ENCODE measurements at places on chromosomes 2 and 18.

DNA sequence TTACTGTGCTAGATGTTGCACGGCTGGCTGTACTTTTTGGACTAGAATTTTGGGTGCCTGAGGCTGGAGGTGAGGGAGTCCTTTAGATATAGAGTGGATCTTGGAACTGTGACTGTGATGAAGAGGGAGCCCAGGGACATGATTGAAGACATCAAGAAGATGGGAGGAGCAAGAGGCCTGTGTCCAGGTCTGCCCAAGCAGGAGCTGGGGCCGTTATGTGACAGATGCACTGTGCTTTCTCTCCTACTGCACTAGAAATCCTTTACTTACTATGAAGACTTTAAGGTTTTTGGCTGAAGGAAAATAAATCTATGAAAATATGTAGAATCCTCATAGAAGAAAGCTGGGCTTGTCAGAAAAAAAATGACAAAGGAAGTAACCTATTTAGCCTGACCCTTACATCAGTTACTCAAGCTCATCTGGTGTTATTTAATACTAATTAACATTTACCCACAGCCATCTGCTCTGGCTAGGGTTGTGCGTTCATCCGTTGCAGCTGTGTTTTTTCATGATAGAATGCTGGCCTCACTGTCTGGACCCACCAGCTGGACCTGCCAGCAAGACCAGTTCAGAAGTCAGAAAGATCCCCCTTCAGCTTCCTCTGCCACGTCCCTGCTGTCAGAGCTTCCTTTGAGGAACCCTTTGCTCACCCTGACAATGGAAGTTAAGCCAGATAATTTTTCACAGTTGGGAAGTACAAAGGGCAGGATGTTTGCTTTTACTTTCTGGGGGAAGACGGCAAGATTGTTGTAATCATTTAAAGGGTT lies 16.7 kb downstream of the TSN start:
- no peak for DNase-seq

- DNase-seq, result no peak
These were observed 172.0 kb upstream of the ALKAL2 start for GRCh38 chr2:459931-460330.

DNA sequence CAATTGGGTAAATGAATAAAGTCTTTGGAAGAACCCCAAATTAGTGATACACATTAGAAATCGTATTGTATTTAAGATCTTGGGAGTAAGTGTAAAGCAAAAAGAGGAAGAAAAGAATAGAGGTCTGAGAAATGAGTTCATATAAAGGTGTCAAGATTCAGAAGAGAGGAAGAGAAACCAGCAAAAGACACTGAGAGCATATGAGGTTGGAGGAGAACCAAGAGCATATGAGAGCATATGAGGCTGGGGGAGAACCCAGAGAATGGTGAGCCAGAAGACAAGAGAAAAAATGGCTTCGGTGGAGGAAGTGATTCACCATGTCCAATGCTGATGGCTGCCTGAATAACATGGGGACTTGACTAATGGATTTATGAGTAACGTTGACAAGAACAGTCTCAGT lies 620.1 kb upstream of the GCFC2 start:
- DNase-seq, result no peak

DNA sequence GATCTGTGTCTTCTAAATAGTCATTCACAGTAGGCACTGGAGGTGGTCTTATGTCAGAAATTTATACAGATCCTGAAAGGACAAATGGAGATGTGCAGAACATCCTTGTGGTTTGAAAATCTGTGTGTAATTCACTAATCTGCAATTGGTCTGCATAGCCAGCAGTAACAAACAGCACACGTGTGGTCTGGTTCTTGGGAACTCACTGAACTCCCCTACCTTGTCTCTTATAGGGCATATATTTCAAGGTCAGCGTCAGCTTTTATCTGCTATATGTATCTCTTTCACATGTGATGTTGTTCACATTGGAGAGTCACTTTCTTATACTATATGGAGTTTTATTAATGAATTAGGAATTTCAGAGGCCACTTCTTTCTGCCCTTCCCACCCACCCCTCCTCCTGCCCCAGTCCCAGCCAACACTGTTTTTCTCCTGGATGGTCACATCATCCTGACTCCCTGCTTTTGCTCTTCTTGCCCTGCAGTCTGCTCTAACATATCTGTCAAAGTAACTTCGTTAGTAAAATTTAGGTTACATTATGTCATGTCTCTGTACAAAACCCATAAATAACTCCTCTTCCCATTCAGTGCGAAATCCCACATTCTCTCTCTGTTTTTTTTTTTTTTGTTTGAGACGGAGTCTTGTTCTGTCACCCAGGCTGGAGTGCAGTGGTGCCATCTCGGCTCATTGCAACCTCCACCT lies 35.4 kb upstream of the CABYR start:
- no peak for DNase-seq

- no peak for DNase-seq
These were observed 95.5 kb upstream of the FZD5 start for GRCh38 chr2:207865210-207865609.

GRCh38 chr18:42296723-42297122 lies 341.7 kb downstream of the PIK3C3 start:
- no peak for DNase-seq

DNA sequence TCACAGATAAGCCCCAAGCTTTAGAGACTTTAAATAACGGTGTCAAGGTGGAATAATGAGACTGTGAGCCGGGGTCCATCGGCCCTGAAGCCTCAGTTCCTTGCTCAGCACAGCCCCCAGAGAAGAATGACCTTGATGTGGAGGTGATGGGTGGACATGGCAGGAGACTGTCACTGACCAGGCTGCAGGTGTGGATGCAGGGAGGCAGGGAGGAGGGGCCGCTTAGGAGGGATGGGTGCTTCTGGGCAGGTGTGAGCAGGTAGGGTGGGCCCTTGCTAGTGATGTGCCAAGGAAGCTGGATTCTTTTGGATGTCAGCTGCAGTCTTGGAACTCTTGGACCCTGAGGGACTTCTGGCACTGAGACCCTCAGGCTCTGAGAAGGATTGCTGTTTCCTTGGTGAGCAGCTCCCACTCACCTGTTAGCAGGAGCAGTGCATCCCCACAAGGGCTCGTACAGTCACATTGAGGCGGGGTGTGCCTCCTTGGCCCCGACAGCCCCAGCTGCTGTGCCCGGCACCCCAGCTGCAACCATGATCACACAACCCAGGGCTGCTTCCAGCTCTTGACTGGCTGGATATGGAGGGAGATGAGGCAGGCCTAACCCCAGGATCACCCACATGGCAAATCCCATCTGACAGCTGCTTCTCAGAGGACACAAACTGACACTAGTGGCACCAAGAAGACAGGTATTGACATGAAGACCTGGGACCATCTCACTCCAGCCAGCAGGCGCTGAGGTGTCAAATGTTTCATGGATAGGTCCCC lies 209.8 kb upstream of the HDAC4 start:
- no peak for DNase-seq

GRCh38 chr2:100040906-100041305 lies 101.5 kb downstream of the AFF3 start:
- no peak for DNase-seq

DNA sequence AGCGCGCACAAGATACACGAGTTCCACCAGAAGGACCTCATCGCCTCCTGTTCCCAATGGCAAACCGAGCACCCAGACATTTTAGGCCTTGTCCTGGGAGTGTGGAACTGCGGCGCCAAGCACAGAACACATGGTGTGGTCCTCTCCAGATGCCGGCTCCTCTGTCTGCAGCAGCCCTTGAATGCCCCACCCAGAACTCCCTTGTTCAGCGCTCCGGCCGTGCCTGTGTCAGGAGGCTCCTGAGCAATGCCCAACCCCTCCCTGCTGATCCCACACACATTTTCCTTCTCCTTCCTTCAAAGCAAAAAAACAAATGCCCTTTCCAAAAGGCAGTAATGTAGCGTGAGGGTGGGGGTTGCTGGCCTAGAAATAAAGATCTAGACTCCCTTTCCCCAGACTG lies 89.8 kb downstream of the GFPT1 start:
- no peak for DNase-seq

- no peak for DNase-seq
These were observed 4.7 kb upstream of the CDK5R2 start for GRCh38 chr2:218954541-218955300.

GRCh38 chr2:131004446-131005209 lies 88.6 kb downstream of the FAM168B start:
- no peak for DNase-seq

DNA sequence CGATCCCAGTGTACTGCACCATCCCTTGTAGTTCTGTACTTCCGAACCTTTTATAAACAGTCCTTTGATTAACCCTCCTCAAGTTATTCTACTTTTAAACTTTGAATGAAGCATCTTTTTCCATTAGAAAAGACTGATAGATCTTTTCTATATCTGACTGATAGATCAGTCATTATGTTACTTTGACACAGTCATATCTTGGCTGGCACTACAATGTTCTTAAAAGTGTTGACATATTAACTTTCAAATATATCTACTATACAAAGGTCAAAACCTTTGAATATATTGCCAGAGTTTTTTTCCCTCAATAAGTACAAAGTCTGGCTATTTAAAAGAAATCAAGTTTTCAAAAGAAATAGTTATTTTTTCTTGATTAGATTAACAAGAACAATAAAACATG lies 35.4 kb upstream of the NABP1 start:
- no peak for DNase-seq

DNA sequence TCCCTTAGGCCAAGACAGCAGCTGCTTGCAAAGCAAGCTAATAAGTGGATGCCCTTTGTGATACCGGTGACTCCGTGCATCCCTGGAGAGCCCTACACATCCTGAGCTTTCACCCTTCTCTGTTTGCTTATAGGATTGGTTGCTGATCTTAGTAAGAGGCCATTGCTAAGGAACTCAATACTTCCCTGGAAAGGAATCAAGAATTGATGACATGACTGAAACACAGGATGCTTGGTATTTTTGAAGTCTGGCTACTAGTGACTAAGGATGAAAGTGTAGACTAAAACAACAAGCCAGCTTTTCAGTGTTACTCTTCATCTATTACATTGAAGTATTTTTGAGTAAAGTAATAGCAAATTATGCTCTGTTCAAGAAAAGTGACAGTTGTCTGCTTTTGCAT lies 123.0 kb upstream of the SERPINE2 start:
- no peak for DNase-seq

- no peak for DNase-seq
These were observed 126.3 kb upstream of the BCL2L11 start for GRCh38 chr2:110994250-110994961.

- DNase-seq, result no peak
These were observed 81.0 kb downstream of the GPR39 start for GRCh38 chr2:132497591-132497990.

DNA sequence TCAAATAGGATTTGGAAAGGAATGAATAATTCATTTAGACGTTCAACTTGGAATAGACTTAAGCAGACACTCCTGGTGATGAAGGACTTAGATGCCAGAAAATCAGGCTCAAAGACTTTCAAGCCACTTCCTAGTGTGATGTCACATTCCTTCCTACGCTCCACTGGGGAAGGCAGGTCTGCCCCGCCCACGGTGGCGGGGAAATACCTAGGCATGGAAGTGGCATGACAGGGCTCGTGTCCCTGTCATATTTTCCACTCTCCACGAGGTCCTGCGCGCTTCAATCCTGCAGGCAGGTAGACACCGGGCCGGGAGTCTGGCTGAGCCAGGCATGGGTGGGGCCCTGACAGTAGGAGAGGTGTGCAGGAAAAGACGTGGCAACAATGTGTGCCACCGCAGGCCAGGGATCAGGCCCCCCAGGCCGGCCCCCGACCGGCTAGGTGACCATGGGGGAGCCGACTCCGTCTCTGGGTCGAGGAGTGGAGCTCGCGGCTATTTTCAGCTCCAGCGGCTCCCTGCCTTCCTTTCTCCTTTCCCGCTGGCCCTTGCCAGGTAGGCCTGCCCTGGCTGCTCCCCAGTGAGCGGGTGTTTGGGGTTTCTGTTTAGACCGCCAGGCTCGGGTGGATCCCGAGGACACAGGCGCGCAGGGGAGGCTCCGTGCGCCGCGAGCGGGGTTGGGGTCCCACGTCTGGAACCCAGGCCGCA lies at the start of gene IL1RL2:
Gene IL1RL2, plus strand, starts transcription at position 233 of the 705 bp plus-strand sequence. CDS start 845 bp downstream, outside the sequence.
- no peak for DNase-seq

DNA sequence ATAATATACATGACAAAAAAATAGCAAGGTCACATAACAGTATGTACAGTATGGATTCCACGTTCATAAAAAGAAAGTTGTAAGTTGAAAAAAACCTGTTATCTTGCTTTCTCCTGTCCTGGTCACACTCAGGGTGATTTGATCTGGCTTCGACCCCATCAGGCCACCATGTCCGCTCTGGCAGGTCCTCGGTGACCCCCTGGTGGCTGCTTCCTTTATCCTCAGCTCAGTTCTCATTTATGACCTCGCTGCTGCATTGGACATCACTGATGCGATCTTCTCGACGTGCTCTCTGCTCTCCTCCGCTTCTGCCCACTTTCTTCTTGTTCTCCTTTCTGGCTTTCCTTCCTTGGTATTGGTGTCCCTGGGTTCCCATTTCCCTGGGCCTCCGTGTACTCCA lies 29.7 kb downstream of the DGKD start:
- DNase-seq, result no peak

GRCh38 chr2:161312996-161313395 lies 4.8 kb downstream of the PSMD14 start:
- DNase-seq, result no peak

DNA sequence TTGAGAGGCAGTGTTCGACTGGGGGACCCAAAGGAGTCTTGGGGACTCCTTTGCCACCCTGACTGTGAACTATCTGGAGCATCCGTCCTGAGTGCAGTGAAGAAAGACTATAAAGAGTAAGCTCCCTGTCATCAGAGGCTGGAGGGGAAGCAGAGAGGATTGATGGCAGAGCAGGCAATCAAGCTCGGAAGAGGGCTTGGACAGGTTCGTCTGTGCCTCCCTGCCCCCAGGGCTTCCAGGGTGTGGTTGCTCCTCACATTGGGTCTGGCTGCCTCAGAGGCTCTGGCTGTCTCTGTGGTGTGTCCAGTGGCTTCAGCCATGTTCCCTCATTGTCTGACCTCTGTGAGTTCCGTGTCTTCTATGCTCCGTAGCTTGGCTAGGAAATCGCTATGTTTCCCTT lies 13.8 kb upstream of the EN1 start:
- DNase-seq, result no peak

DNA sequence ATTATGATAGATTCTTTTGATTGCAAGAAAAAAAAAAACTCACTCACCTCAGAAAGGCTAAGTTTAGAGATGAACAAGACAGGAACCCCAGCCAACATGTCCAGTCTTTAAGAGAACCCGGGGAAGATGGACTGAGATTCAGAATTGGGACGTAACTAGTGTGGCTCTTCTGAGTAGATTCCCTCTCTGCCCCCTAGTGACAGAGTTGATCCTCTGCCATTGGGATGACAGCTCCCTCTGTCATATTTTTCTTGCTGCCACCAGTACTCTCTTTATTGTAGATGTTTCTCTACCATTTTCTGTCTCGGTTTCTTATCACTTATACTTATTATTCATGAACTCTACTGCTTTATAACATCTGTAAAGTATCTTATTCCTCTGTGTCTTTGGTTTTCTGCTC lies 77.7 kb downstream of the GULP1 start:
- no peak for DNase-seq

DNA sequence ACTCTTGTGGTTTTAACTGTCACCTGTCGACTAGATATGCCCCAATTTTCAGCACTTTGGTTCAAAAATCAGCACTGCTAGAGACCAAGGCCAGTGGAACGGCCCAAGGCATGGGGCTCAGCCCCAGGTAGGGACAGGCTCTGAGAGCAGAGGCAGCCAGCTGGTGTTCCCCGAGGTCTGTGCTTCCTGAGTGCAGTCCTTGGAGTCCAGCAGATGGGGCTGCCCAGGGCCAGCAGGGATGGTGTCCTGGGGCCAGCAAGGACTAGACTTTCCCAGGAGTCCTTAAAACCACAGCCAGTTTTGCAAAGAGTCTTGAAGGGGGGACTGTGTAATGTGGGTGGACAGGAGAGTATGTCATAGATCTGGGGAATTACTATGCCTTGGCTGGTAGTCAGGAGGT lies 56.3 kb downstream of the POMC start:
- DNase-seq, result no peak

- DNase-seq, result no peak
These were observed 341.3 kb downstream of the TSN start for GRCh38 chr2:122096761-122097160.

Measured in stimulated activated CD4-positive, alpha-beta T cell treated with anti-CD3 and anti-CD28 coated beads, TNF-alpha, amount 100 ng/mL, for 1 hour (primary cell).